A673 (cell line): ENCODE measurements at places on chromosomes 13 and 19. TPM values are rescaled to one million over a fixed set of nuclear protein-coding genes. Genes with fewer than 3 reads are reported as not detected.

GRCh38 chr19:16604615-16605014 lies 23.4 kb downstream of the MED26 start:
- DNase-seq: no peak

The NXNL1 gene
- total RNA-seq: not detected in 2 replicates

The ZNF813 gene
- total RNA-seq: 5.6 and 8.0 TPM in 2 replicates

DNA sequence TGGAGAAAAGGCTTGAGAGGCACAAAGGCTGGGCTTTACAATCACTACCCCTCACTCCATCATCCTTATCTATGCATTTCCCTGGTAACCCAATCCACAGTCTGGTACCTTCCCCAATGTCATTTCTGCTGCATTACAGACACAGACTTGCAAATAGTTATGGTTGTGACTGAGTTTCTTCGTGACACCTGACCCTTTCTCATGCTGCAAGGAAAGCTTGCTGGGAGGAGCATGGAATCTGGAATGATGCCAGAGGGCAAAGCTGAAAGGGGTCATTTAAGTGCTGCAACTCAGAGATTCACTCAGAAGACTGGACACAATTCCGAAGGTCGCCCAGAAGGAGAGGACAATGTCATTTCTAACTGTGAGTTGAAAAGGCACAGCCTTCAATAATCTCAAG lies at the start of gene LGALS16:
TSS of gene LGALS16 (plus strand) at position 301 of the 400 bp plus-strand sequence. CDS start at position 350, 49 bp downstream.
- DNase-seq: no peak

- no peak for DNase-seq
Measured at GRCh38 chr19:33310606-33311325, 8.4 kb upstream of the CEBPA start.
